ENCODE measurements at places on chromosomes 6 and 20. TPM values are rescaled to one million over a fixed set of nuclear protein-coding genes. Genes with fewer than 3 reads are reported as not detected.

JPH2 gene
- total RNA-seq, result 0.10 TPM

DXO gene
- 9.8 TPM for total RNA-seq

LRRC73 gene
- 0.43 TPM for total RNA-seq

EDN3 gene
- total RNA-seq, result not detected

ADGRB3 gene
- 0.42 TPM for total RNA-seq

DNA sequence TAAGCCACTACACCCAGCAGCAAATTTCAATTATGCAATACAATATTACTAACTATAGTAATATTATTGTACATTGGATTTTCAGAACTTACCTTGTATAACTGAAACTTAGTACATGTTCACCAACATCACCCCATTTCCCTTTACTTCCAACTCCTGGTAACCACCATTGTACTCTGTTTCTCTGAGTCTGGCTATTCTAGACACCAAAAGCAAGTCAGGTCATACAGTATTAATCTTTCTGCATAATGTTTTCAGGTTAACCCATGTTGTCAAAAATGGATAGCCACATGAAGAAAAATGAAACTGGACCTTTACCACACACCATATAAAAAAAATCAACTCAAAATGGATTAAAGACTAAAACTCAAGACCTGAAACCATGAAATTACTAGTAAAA, 558.2 kb downstream of the MMUT start:
- no peaks in the 10 kb centered on the region for H3K4me1 ChIP-seq
- no peak overlapping the region for H3K4me3 ChIP-seq
- H3K27ac ChIP-seq, result no peak overlapping the region
- H3K27me3 ChIP-seq, result no peaks in the 10 kb centered on the region
- H3K36me3 ChIP-seq, result no peaks in the 10 kb centered on the region
- no peak for DNase-seq

DNA sequence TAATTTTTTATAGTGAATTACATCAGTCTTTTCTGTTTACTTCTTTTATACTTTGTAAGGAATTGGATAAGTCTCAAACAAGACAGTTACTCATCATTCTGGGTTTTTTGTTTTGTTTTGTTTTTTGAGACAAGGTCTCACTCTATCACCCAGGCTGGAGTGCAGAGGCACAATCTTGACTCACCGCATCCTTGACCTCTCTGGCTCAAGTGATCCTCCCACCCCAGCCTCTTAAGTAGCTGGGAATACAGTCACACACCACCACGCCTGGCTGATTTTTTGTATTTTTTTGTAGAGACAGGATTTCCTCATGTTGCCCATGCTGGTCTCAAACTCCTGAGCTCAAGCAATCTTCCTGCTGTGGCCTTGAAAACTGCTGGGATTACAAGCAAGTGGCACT, 524.3 kb downstream of the EYS start:
- H3K27ac ChIP-seq, result no peak overlapping the region
- no peak for DNase-seq
- H3K36me3 ChIP-seq, result no peaks in the 10 kb centered on the region
- H3K4me3 ChIP-seq, result no peak overlapping the region
- no peaks in the 10 kb centered on the region for H3K27me3 ChIP-seq

GRCh38 chr6:13461805-13462204, 25.6 kb downstream of the GFOD1 start:
- no peaks in the 10 kb centered on the region for H3K27me3 ChIP-seq
- peaks cover 42% of the 10 kb centered on the region for H3K4me1 ChIP-seq
- no peak overlapping the region for H3K27ac ChIP-seq
- no peaks in the 10 kb centered on the region for H3K36me3 ChIP-seq
- DNase-seq, result peak; percentile 82

- peak; percentile 30 for DNase-seq
- no peaks in the 10 kb centered on the region for H3K4me1 ChIP-seq
- no peaks in the 10 kb centered on the region for H3K27me3 ChIP-seq
- no peaks in the 10 kb centered on the region for H3K36me3 ChIP-seq
- H3K27ac ChIP-seq, result no peak within 1 kb of the TSS
- no peak within 1 kb of the TSS for H3K4me3 ChIP-seq
Measured at GRCh38 chr6:32529697-32530430, at the start of gene HLA-DRB5. HLA-DRB5 (minus strand) TSS chr6:32530287; CDS start chr6:32530224, 63 bp downstream.

DNA sequence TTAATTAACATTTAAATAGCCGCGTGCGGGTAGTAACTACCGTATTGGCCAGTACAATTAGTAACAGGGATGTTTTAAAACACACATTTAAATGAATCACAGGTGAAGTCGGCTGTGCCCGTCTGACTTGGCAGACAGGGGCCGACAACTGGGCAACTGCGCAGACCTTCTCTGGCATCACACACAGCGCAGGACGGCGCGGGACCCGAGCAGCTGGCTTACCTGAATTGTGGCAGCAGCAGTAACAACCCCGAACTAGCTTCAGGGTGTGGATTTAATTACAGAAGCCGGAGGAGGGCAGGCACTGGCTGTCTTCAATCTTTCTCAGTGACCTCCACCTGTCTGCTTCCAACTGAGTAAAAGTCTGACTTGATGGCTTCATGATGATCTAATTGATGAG, 91.7 kb downstream of the DACT2 start:
- H3K4me3 ChIP-seq, result no peak overlapping the region
- no peak overlapping the region for H3K27ac ChIP-seq
- DNase-seq, result no peak

DNA sequence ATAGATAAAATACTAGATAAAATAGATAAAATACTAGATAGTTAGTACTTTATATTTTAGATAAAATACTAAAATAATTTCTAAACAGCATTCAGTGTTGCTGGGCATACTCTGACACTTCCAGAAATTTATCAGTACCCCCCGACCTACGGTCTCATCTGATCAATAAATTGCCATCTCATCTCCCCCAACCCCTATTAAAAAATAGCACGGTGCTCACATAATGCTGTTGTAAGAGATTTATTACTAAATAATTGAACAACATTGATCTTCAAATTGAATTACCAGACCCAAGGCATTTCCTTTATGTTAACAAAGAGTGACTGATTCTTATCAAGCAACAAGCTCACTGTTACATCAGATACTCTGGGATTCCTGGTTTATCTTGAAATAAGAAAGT, 300.9 kb downstream of the CBLN4 start:
- H3K27me3 ChIP-seq, result no peaks in the 10 kb centered on the region
- H3K4me3 ChIP-seq, result no peak overlapping the region
- H3K27ac ChIP-seq, result no peak overlapping the region
- H3K4me1 ChIP-seq, result no peaks in the 10 kb centered on the region
- DNase-seq, result no peak
- H3K36me3 ChIP-seq, result no peaks in the 10 kb centered on the region

DNA sequence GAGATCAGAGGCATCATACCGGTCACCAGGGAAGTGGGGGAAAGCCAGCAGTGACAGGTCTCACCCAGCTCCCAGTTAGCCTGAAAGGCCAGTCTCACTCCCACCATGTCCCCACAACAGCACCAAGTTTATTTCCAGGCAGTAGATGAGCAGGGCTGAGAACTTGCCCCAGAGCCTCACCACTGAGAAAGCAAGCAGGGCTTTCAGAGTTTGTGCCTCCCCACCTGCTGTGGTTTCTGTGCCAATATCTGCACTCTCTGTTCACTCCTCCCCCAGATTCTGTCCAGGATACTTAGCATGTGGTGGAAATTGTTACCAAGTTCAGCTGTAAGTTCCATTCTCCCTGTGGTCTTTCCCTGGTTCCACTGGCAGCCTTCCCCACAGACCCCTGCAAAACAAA, 255.0 kb upstream of the HTR1E start:
- no peaks in the 10 kb centered on the region for H3K36me3 ChIP-seq
- no peaks in the 10 kb centered on the region for H3K4me1 ChIP-seq
- no peak for DNase-seq
- no peaks in the 10 kb centered on the region for H3K27me3 ChIP-seq
- no peak overlapping the region for H3K27ac ChIP-seq

DNA sequence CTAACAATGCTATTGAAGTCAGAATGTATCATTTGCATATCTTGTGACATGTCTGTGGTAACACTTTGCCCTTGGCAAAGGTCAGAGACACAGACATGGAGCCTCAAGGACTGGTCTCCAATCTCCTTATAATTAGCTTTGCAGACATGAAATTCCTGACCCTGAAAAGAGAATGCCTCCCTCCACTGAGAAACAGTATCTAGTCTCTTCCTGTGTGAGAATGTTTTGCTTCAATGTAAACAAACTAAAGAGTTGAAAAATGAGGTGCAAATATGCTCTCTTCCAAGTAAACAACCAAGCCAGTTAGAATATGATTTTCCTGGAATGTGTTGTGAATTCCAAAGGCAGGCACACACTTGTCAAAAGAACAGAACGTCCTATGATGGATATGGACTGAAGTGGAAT, 407.1 kb upstream of the MARCKS start:
- no peak overlapping the region for H3K27ac ChIP-seq
- no peaks in the 10 kb centered on the region for H3K4me1 ChIP-seq
- no peak overlapping the region for H3K4me3 ChIP-seq
- no peaks in the 10 kb centered on the region for H3K36me3 ChIP-seq

- H3K27me3 ChIP-seq, result no peaks in the 10 kb centered on the region
- H3K36me3 ChIP-seq, result no peaks in the 10 kb centered on the region
- DNase-seq, result no peak
- H3K27ac ChIP-seq, result no peak overlapping the region
- no peak overlapping the region for H3K4me3 ChIP-seq
Measured at GRCh38 chr6:138997136-138997535, 9.1 kb upstream of the REPS1 start.

Data from right lobe of liver (tissue), 6 donors.